Activated T-cell treated with anti-CD3 and anti-CD28 coated beads, Interleukin-2, amount 50 U/mL, for 72 hours (primary cell): ENCODE measurements at places on chromosomes 16 and 17. TPM values are rescaled to one million over a fixed set of nuclear protein-coding genes. Genes with fewer than 3 reads are reported as not detected.

Gene OR3A3
- not detected for total RNA-seq

DNA sequence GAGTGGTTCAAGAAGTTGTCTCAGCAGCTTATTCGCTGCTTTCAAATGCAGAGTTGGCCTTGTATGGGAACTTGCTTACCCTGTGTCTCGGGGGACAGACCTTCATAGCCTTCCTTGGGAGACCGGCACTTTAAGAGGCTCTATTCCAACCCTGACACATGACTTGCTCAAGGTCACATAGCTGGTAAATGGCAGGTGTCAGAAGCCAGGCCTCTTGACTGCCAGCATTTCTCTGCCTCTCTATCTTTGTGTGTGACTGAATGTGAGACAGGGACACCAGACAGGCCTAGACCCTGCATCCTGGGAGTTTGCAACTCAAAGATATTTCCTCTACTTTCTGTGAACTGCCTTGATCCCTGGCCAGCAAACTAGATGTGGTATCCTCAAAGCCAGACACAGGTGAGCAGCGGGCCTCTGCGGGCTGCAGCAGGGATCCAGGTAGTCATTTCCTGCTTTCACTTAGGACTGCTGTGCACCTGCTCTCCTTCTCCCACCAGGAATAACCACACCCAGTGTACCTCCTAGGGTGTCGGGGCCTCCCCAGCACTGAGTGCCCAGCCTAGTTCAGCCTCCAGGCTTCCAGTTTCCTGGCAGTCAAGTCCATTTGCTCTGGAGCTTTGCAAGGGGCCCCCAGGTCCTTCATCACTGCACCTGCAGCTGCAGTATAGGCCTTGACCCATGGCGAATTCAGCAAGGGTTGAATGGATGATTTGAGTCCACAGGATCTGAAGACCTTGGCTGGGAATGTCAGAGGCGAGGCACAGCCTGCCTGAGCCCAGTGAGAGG lies 116.6 kb upstream of the TNRC6C start:
- no peak for DNase-seq
- H3K4me1 ChIP-seq: peaks cover 76% of the 10 kb centered on the region

GRCh38 chr17:57422574-57423164 lies 166.3 kb downstream of the MSI2 start:
- peaks cover 65% of the 10 kb centered on the region for H3K4me1 ChIP-seq
- H3K27ac ChIP-seq: peak overlapping the region; percentile 54
- no peak overlapping the region for H3K4me3 ChIP-seq

GRCh38 chr17:78234261-78234865 lies 2.9 kb downstream of the TMEM235 start:
- peaks cover 20% of the 10 kb centered on the region for H3K4me1 ChIP-seq
- H3K36me3 ChIP-seq: no peaks in the 10 kb centered on the region
- DNase-seq: no peak
- H3K27ac ChIP-seq: no peak overlapping the region
- H3K4me3 ChIP-seq: no peak overlapping the region
- H3K27me3 ChIP-seq: peaks cover 23% of the 10 kb centered on the region

DNA sequence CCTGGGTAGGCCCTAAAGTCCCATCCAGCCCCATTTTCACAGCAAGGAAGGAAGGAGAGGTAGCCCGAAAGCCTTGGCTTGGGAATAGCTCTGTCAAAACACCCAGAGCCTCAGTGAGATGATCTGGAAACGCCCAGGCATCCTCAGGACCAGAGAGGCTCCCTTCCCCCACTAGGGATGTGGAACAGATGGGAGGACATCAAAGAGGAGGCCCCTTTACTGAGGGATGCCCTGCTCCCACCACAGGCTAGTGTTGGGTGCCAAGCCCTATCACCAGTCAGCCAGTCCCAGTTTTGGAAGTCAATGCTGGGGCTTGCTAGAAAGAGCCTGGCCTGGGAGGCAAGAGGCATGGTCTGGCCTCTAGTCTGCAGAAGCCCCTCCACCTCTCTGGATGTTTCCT lies 4.7 kb downstream of the TPPP3 start:
- H3K4me3 ChIP-seq: no peak overlapping the region
- DNase-seq: no peak
- H3K27me3 ChIP-seq: peaks cover 11% of the 10 kb centered on the region
- H3K4me1 ChIP-seq: peaks cover 5% of the 10 kb centered on the region
- H3K36me3 ChIP-seq: no peaks in the 10 kb centered on the region

DNA sequence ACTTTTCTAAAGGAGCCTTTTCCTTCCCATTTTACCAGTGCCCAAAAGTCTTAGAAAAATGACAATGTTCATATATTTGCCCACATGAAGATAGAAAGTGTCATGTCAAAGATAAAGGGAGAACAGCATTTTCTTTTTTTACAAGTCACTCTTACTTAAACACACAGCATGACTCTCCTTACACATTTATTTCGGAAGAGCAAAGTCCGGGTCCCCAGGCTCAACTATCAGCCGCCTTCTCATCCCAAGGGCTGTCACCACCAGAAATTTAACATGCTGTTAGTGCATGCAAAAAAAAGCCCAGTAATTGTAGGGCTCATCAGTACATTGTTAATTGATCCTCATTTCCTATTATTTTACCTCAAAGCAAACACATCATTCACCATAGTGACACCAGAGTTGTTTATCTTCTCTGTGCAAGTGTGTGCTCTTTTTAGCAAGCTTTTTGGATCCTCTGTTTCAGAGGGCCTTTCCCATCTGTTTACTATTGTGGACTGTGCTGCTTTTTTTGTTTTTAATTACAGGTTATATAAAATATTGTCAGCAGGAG lies 560.3 kb downstream of the WWOX start:
- no peak overlapping the region for H3K4me3 ChIP-seq
- no peaks in the 10 kb centered on the region for H3K4me1 ChIP-seq
- H3K27me3 ChIP-seq: no peaks in the 10 kb centered on the region
- H3K27ac ChIP-seq: no peak overlapping the region
